ENCODE measurements at places on chromosomes 11 and 22.

- no peak for DNase-seq
Observed at GRCh38 chr11:40302669-40303068, 1156.8 kb downstream of the LRRC4C start.

DNA sequence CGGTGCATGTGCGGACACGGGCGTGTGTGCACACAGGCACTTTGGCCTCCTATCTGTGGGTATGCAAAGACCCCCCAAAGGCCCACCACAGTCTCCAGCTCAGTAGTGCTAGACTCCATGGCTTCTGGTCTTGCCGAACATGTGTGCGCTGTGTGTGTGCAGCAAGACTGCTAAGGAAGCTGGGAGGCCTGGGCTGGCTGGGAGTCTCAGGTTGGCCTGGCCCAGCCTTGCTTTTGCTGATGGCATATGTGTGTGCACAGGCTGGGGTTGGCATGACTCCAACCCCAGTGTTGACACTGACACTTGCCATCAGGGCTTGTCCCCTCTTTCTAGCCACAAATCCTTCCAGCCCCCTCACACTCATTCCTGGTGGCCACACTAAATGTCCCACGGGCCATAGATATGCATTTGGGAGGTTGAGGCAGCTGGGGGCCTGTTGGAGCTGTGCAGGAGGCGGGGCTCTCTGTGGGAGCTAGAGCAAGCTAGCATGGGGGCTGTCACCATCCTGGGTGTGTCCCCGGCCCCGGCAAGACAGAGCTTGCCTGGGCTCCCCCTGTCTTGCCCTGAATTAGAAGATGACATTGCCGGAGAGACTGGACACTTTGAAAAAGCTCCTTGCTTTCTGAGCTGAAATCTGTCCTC, 60.9 kb upstream of the NECTIN1 start:
- no peak for DNase-seq

DNA sequence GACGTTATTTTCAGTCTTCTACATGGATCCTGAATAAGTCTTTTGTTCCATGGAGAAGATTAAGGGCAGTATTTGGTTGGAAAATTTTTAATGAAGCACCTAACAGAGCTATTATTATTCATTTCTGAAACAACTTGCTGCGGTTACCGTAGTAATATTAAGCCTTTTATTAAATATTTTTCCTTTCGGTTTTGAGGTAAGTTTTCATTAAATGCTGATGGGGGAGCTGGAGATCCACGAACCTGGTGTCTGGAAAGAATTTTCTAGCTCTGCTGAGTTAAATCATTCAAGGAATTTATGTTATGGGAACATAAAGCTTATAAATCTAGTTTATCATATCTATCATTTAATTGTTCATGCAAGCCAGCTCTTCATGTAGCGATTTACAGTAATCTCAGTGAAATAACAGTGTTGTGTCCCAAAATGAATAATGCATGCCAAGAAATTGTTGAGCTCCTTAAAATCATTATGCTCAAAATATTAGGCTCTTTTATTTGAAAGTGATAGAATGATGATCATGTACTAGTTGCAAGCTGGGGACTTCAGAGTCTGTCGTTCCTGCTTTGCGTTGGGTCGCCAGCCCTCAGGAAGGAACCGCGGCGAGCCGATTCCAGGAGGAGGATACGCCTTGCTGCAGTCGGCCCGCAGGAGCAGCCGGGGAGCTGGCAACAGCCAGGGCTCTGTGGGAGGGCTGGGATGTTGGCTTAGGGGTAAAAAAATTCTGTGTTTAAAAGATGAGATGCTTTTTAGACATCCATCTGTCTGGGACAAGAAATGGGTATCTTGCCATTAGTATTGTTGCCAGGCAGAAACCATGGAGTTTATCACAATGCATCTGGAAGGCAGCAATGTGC, 83.1 kb downstream of the TBC1D22A start:
- no peak for DNase-seq

GRCh38 chr11:132590554-132590953, 941.7 kb downstream of the OPCML start:
- no peak for DNase-seq

DNA sequence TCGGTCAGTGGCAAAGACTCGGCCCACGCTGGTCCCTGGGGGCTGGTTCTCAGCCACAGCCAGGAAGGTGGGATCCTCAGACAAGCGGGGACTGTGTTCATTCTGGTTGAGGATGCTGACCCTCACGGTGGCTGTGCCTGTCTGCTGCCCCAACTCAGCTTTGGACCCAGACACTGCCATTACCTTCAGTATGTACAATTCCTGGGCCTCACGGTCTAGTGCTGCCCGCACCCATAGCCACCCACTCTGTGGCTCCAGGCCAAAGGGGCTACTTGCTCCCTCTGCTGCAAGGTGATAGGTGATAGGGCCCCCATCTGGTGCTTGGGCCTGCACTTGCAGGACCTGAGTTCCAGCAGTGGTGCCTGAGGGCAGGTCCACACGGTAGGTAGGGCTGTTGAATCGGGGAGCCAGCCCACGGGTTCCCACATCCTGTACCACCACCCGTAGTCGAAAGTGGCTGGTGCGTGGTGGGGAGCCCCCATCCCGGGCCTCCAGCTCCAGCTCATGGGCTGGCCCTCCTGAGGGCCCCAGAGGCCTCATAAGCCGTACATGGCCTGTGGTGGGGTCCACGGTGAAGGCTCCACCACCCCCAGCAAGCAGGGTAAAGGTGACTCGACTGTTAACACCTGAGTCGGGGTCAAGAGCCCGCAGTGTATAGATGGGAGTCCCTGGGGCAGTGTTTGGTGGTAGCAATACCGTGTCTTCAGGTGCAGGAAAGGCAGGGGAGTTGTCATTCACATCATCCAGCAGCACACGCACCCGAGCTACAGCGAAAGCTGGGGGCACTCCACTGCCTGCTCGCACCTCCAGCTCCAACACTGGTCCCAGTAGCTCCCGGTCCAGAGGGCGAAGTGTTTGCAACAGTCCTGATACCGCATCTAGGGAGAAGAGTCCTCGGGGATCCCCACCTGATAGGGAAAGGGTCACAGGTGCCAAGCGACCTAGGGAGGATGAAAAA, 13.2 kb upstream of the TPP1 start:
- DNase-seq: no peak

DNA sequence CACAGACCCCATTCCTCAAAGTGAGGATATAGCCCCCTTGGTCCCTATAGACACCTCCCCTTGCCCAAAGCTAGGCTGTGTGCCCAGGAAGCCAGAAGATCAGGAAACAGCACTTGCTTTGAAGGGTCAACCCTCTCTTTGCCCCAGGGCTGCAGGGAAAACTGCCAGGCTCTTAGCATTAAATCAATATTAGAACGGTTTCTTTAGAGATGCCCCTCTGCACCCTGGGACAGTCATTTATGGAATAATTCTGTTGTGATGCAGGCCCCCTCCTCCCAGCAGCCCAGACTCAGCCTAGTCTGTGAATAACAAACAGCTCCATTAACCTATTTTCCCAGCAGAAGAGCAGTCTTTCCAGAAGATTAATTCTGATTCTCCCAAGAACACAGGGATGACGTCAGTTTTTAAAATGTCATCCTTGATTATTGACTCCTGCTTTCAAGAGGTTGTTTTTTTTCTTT, 11.6 kb upstream of the CAPN5 start:
- DNase-seq: no peak

DNA sequence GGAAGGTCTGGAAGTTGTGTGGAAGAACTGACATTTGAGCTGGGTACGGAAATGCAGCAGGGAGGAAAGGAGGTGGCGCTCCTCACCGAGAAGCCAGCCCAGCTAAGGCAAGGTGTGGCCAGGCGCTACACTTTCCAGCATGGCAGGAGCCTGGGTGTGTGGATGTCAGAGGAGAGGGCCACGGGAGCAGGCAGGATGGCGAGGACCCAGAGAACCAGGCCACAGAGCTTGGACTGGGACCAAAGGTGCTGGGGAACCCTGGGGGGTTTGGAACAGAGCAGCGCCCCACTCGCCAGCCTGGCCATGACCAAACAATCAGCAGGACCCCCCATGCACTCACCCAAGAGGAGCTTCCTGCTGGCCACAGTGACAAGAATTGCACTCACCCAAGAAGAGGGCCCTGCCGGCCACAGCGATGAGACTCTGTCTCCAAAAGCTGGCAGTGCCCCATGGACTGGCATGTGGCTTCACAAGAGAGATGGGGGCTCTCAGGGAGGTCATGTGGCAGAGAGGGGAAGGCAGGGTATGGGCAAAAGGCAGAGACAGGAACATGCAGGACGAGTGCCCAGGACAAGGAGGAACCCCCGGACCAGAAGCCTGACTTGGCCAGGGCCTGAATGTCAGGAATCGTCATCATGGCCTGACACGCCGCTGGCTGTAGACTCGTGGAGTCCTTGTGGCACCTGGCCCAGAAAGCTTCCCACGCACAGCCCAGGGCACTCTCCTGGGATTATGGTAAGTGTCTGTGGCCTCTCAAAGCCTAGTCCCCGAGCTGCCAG, 45.4 kb downstream of the IGF2 start:
- DNase-seq: no peak

DNA sequence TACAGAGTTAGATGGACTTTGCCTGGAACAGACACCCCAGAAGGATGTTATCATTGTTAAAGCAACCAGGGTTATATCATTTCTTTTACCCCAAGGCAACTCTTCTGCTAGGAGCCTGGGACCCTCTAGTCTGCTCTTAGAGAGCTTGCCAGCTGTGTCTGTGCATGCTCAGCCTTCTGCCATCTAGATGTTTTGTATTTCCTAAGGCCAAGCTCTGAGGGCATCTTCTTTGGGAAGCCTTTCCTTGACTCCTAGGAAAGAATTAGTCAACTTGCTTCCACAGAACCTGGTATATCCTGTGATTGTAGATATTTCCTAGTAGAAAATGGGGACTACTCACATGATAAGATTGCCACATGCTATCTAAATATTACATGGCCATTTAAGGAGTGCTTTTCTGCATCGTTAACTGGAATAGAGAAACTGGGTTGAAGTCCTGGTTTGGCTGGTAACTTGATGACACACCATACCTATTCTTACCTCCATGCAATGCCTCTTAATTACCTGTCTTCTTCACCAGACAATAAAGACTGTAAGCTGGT, 87.6 kb downstream of the STIM1 start:
- no peak for DNase-seq

GRCh38 chr11:34349882-34350281, 7.9 kb downstream of the ABTB2 start:
- no peak for DNase-seq

DNA sequence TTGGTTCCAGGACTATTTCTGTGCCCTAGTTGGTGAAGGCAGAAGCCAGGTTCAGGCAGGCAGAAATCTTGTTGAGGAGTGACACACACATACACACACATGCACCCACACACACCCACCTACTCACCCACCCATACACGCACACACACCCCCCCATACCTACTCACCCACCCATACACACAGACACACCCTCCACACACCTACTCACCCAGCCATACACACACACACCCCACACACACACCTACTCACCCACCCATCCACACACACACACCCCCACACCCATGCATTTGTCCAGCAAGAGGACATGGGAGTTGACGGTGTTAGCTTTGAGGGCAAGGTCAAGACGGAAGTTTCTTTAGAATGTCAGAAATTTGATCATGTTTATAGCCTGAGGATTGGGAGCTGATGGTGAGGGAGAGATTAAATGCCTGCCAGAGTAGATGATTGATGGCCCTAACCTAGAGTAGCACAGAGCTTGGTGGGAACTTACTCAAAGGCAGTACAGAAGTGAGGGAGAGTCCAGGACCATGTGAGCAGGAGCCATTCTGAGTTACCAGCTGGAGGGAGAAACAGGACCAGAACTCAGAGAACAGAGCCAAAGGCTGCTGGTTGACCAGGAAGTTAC, 68.9 kb downstream of the CYB5R2 start:
- no peak for DNase-seq

DNA sequence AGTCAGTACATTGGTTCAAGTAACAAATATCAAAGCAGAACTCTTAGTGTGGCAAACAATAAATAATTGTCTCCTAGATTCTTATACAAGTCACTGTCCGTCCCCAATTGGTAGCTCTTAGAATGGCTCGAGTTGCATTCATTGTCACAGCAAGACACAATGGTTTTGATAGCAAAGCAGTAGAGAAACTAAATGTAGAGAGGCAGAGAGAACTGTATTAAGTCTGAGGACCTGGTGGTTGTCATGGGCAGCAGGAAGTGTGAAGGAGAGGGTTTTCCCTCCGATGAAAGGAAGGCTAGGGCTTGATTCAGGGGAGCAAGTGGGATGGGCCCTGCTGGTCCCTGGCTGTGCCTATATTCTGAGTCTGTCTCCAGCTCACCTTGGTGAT, 36.6 kb downstream of the RCOR2 start:
- no peak for DNase-seq

- DNase-seq: no peak
Observed at GRCh38 chr11:112004389-112004788, 20.8 kb upstream of the DLAT start.

- DNase-seq: no peak
Observed at GRCh38 chr11:79834015-79834414, 393.2 kb upstream of the TENM4 start.

DNA sequence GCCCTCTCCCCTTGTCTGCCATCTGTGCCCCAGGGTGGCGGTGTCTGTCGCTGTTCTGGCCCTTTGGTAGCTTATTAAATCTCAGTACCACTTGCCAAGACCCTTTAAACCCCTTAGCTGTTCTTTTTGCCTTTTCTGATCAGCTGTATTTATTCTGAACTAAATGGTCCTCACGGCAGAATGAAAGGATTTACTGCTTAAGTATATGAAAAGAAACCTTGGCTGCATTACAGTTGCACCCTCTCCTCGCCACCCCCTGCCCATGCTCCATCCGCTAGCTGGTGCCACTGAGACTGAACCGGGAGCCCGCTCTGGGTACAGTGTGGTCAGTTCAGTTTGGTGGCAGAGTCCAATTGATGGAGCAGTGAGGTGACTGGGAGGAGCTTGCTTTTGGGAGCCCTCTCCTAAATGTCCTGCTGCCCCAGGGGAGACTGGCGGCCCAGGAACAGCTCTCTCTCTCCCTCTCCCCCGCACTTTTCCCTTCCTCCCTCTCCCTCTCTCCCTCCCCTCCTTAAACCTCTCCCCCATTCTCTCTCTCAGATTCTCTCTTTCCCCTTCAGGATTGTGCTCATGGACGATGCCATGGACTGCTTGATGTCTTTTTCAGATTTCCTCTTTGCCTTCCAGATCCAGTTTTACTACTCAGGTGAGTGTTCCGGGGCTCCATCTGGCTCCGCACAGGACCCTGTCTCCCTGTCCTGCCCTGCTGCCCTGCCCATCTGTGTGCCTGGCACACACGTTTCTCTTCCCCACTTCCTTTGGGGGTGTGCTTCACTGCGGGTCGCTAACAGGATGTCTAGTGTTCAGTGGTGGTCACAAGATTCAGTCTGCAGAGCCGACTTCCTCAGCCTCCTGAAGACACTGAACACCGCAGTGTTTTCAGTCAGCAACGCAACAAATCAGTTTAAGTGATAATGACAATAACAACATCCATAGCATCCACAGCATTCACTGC, 21.8 kb downstream of the ARFGAP2 start:
- no peak for DNase-seq

- DNase-seq: no peak
Observed at GRCh38 chr11:89608234-89608966, 101.7 kb upstream of the TRIM77 start.

Measured in activated CD4-positive, CD25-positive, alpha-beta regulatory T cell (primary cell).